ENCODE measurements at places on chromosomes 13 and 19. TPM values are rescaled to one million over a fixed set of nuclear protein-coding genes. Genes with fewer than 3 reads are reported as not detected.

DNA sequence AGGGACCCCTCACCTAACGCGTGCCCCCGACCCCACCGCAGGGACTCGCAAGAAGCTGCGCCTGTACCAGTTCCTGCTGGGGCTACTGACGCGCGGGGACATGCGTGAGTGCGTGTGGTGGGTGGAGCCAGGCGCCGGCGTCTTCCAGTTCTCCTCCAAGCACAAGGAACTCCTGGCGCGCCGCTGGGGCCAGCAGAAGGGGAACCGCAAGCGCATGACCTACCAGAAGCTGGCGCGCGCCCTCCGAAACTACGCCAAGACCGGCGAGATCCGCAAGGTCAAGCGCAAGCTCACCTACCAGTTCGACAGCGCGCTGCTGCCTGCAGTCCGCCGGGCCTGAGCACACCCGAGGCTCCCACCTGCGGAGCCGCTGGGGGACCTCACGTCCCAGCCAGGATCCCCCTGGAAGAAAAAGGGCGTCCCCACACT is 4.7 kb upstream of the MYBPC2 start:
- DNase-seq: peak; percentile 98

GRCh38 chr19:36059180-36059910 is 4.6 kb downstream of the WDR62 start:
- no peak for DNase-seq

DNA sequence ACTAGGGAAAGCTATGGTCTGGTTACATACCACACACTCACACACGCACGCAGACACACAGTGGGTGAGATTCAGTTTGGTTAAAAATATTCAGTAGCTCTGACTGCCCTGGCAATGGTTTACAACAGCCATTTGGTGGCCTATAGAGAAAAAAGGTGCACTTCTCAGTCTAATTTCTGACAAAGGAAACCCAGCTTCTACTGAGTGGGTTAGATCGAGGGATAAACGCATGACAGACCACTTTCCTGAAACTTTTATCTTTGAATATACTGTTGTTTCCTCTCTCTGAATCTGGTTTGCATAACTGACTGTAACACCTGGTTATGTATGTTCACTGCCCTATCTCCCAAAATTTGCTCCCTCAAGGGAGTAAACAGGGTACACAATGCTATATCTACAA is 2.5 kb downstream of the LIG4 start:
- no peak for DNase-seq

DNA sequence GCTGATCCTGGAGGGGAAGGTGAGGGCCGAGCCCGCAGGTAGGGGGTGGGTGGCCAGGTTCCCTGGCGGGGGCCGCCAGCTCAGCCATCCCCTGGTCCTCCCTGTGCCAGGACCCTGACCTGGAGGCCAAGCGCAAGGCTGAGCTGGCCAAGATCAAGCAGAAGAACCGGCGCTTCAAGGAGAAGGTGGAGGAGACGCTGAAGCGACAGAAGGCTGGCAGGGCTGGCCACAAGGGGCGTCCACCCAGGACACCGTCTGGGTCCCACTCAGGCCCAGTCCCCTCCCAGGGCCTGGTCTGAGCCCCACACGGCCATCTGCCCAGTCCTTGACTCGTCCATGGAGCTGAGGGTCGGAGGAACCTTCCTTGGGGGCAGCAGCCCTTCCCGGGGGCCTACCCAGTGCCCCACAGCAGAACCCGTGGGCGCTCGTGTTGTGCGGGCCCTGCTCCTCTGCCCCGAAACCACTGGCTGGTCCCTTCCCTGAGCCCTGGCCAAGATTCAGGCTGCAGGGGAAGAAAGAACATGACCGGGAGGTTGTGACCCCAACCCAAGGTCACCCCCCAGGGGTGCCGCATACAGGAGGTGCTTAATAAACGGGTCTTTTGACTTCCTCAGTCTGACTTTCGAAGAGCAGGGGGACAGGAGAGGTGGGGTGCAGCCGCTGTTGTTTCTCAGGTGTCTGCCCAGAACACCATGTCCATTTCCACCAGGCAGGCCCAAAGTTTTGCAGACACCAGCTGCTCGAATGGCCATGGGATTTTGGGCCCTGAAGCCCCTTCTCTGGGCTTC is 8.7 kb downstream of the DDX49 start:
- peak; percentile 81 for DNase-seq

DNA sequence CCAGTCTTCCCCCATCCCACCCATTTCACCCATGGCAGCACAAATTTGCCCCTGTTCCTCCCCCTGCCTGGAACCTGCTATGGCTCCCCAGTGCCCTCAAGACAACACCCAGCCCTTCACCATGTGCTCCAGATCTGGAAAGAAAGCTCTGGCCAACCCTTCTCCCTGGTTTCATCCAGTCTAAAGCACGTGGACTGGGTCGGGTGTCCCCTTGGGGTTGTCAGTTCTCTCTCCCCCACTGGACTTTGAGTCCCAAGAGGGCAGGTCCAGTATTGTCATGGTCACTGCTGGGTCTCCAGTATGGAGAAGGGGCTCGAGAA is 19.6 kb upstream of the PNMA8B start:
- DNase-seq: no peak

DNA sequence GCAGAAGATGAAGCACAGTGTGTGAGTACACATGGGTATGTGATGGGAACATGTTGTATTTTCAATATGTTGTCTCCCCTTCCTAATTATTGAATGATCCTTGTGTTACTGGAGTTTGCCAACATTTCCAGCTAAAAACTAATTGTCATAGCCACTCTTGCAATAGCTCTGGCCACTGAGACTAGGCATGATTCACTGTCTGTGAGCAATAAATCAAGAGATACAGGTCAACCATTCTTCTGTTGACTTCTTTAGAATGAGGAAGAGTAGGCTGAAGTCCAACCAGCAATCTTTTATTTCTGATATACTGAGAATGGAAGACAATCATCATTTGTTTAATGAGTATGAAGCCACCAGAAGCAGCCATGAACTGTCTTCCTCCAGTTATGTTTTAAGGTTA is 413.9 kb downstream of the SLITRK5 start:
- DNase-seq: no peak

- no peak for DNase-seq
These were observed 466.6 kb upstream of the PCDH9 start for GRCh38 chr13:67696775-67697174.

DNA sequence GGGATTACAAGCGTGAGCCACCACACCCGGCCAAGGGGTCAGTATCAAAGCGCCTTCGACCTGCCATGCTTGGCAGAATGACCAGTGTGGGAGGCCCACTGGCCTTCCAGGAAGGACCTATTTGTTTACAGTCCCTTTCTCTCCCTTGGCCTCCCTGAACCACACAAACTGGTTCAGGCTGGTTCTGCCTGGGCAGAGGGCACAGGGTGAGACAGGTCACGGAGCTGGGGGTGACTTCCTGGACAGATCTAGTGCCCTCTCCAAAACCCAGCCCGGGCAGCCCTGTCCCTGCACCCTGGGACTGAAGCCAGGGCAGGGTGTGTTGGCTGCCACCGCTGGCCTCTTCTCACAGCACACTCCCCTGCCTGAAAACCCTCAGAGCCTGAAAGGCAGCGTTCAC is 11.3 kb downstream of the PLEKHF1 start:
- no peak for DNase-seq

The SHC2 gene
- total RNA-seq: 21.0 TPM

The PDX1 gene
- not detected for total RNA-seq

The F10 gene
- total RNA-seq: 48.4 TPM

The ZNF45 gene
- total RNA-seq: 11.5 TPM
